IMR-90 (cell line): ENCODE measurements at places on chromosomes 5 and 9.

GRCh38 chr5:168654211-168654721 is 75.1 kb upstream of the PANK3 start:
- H3K27me3 ChIP-seq: no peaks in the 10 kb centered on the region
- DNase-seq: peak; percentile 7
- no peak overlapping the region for H3K4me3 ChIP-seq
- no peaks in the 10 kb centered on the region for H3K4me1 ChIP-seq
- no peaks in the 10 kb centered on the region for H3K36me3 ChIP-seq
- no peak overlapping the region for H3K27ac ChIP-seq

- H3K4me3 ChIP-seq: no peak overlapping the region
- no peaks in the 10 kb centered on the region for H3K4me1 ChIP-seq
- H3K27me3 ChIP-seq: no peaks in the 10 kb centered on the region
- DNase-seq: no peak
- no peaks in the 10 kb centered on the region for H3K36me3 ChIP-seq
Measured at GRCh38 chr5:102283102-102283797, 12.8 kb downstream of the SLCO4C1 start.

DNA sequence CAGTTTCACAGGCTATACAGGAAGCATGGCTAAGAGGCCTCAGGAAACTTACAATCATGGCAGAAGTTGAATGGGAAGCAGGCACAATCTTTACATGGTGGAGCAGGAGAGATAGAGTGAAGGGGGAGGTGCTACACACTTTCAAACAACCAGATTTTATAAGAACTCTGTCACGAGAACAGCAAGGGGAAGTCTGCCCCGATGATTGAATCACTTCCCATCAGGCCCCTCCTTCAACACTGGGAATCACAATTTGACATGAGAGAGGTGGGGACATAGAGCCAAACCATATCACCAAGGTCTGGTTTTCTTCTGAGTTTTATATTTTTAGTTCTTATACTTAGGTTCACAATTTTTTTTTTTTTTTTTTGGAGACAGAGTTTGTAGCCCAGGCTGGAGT is 16.1 kb downstream of the ZCCHC9 start:
- H3K27ac ChIP-seq: no peak overlapping the region
- H3K36me3 ChIP-seq: peaks cover 8% of the 10 kb centered on the region
- H3K4me1 ChIP-seq: peaks cover 6% of the 10 kb centered on the region; the same call in 1 of the 2 replicates

GRCh38 chr9:125508249-125508648 is 198.8 kb downstream of the MAPKAP1 start:
- DNase-seq: no peak
- 0 out of 2 replicates have a peak, but pooled peaks cover 2% of the 10 kb centered on the region for H3K36me3 ChIP-seq
- H3K27me3 ChIP-seq: no peaks in the 10 kb centered on the region
- no peak overlapping the region for H3K27ac ChIP-seq
- H3K4me3 ChIP-seq: no peak overlapping the region
- peaks cover 15% of the 10 kb centered on the region; the same call in 1 of the 2 replicates for H3K4me1 ChIP-seq

DNA sequence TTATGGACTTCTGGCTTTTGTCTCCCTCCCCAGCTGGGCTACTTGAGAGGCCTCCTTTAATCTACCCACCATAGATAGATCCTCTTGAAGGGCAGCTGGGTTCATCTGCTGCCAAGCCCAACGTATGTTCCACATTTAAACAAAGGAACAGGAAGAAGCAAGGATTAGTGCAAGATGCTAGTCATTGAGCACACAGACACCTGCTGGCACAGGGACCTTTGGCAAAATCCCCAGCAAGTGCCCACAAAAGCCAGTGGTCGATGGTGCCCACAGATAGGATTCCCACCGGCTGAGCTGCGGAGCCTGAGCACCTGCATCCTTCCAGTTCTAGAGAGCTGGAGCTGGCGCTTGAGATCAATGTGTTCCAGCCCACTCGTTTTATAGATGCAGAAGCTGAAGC is 57.7 kb upstream of the SHB start:
- peaks cover 63% of the 10 kb centered on the region for H3K27me3 ChIP-seq
- no peak overlapping the region for H3K4me3 ChIP-seq
- no peak overlapping the region for H3K27ac ChIP-seq
- no peak for DNase-seq

DNA sequence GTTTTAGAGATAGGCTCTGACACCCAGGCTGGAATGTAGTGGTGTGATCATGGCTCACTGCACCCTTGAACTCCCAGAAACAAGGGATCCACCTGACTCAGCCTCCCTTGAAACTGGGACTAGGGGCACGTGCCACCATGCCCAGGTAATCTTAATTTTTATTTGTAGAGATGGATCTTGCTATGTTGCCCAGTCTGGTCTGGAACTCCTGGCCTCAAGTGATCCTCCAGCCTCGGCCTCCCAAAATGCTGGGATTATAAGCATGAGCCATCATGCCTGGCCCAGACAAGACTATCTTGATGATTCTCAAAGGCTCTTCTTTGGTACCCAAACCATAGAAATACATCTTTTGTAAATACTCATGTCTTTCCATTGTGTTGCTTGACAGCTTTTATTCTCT is 10.8 kb downstream of the OSMR start:
- no peak overlapping the region for H3K27ac ChIP-seq
- no peaks in the 10 kb centered on the region for H3K27me3 ChIP-seq
- peaks cover 15% of the 10 kb centered on the region for H3K4me1 ChIP-seq
- no peak for DNase-seq
- H3K4me3 ChIP-seq: no peak overlapping the region

- DNase-seq: no peak
- H3K36me3 ChIP-seq: peaks cover 60% of the 10 kb centered on the region
- H3K4me1 ChIP-seq: peaks cover 29% of the 10 kb centered on the region
- no peaks in the 10 kb centered on the region for H3K27me3 ChIP-seq
- no peak overlapping the region; the same call in 1 of the 2 replicates for H3K27ac ChIP-seq
- H3K4me3 ChIP-seq: no peak overlapping the region
Measured at GRCh38 chr9:136355616-136356557, 7.7 kb downstream of the DNLZ start.

DNA sequence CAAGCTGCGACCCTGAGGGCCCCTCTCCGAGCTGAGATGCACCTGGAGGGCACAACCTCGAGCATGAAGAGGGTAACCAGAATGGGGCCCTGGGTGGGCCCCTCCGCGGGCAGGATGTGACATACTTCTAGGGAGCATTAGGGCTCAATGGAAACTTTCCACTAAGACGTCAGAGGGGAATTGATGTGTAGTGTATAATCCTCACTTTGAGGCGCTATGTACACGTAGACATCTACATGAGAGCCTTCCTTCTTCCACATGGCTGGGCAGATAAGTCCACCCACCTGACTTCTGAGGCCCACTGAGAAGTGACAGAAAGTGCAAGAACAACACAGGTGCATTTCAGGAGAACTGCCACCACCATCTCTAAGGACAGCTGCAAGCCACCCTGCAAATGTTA is 61.0 kb downstream of the DAP start:
- peaks cover 28% of the 10 kb centered on the region for H3K4me1 ChIP-seq
- no peaks in the 10 kb centered on the region for H3K27me3 ChIP-seq
- no peak overlapping the region for H3K4me3 ChIP-seq

- no peak for DNase-seq
- H3K27me3 ChIP-seq: no peaks in the 10 kb centered on the region
- no peak overlapping the region for H3K27ac ChIP-seq
- H3K4me3 ChIP-seq: no peak overlapping the region
Measured at GRCh38 chr5:156331181-156331580, 4.2 kb downstream of the SGCD start.

GRCh38 chr5:11733185-11733839 is 170.9 kb downstream of the CTNND2 start:
- H3K27ac ChIP-seq: no peak overlapping the region
- DNase-seq: no peak
- no peaks in the 10 kb centered on the region for H3K4me1 ChIP-seq
- H3K4me3 ChIP-seq: no peak overlapping the region

- DNase-seq: peak; percentile 57
- no peak overlapping the region for H3K27ac ChIP-seq
- no peaks in the 10 kb centered on the region for H3K4me1 ChIP-seq
- H3K36me3 ChIP-seq: peaks cover 7% of the 10 kb centered on the region
- H3K4me3 ChIP-seq: no peak overlapping the region
Measured at GRCh38 chr9:99833735-99834134, 12.1 kb downstream of the NR4A3 start.
